AG10803 (cell line): ENCODE measurements at places on chromosomes 7 and 10.

GRCh38 chr7:33725111-33726025, 180.0 kb upstream of the BMPER start:
- no peak for DNase-seq

GRCh38 chr7:37109843-37110242, 338.8 kb downstream of the ELMO1 start:
- no peak for DNase-seq

- no peak for DNase-seq
Measured at GRCh38 chr7:27183682-27184336, 1.2 kb downstream of the HOXA11 start.

DNA sequence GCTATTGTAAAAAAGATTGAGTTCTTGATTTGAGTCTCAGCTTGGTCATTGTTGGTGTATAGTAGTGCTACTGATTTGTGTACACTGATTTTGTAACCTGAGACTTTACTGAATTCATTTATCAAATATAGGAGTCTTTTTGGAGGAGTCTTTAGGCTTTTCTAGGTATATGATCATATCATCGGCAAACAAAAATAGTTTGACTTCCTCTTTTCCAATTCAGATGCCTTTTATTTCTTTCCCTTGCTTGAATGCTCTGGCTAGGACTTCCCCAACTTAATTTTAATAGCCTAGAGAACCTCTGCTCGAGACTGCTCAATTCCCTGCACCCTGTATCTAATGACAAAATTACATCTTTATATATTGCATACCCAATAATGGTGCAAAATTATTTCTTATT, 154.4 kb downstream of the CCDC7 start:
- DNase-seq, result no peak

DNA sequence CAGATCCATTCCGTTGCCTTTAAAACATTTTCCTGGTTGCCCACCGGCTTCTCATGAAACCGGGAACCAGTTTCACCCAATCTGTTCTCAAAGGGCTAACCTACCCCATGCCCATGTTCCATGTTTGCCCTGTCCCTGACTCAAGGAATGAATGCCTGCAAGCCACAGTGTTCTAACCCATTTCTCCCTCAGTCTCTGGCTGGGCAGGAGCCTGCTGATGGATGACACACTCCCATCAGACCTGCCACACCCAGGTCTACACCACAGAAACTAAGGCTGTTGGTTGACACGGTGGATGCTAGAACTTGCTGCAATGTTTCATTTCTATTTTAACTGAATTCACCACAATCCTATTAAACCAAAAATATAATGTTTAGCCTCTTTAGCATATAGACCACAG, 15.6 kb downstream of the CLRN3 start:
- DNase-seq, result no peak

GRCh38 chr10:86579883-86580520, 58.4 kb upstream of the WAPL start:
- DNase-seq, result no peak

GRCh38 chr7:104156842-104157277, 51.0 kb downstream of the ORC5 start:
- peak; percentile 32 for DNase-seq

GRCh38 chr10:16646181-16647059, 124.7 kb upstream of the C1QL3 start:
- DNase-seq, result peak; percentile 26

DNA sequence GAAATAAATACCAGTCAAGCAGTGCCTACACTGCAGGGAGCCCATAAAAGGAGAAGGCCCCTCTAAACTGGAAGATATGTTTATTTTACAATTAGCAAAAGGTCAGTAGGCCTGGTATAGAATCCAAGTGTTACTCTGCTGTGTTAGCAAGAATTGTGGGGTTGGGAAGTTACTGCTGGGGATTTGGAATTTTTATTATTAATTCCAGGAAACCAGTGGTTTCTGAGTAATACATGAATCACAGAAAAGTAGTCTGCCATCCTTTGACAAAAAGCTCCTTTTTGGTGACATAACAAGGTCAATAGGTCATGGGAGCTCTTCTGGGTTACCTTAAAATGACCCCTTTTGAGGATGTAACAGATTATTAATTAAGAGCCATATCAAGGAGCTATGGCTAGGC, 67.4 kb downstream of the ZNF92 start:
- peak; percentile 59 for DNase-seq

GRCh38 chr10:68861253-68861652, 33.9 kb downstream of the STOX1 start:
- DNase-seq, result no peak

DNA sequence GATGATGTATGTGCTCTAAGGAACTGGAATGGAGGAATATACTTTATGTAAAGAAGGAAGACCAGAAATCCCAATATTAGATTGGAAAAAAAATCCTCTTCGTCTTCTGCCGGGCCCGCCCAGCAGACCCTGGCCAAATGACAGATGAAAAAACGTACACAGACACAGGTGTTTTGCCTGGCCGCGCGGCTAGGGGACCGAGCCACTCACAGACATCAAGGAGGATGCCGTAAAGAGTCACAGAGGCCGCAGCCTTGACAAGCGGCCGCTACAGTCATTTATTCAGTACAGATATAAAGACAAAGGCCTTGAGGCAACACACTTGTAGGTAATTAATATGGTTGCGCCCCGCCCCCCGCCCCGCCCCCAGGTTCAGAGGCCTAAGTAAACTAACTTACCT, 594.1 kb downstream of the GRM8 start:
- DNase-seq, result no peak

GRCh38 chr7:49718760-49719159, 54.7 kb upstream of the VWC2 start:
- no peak for DNase-seq

DNA sequence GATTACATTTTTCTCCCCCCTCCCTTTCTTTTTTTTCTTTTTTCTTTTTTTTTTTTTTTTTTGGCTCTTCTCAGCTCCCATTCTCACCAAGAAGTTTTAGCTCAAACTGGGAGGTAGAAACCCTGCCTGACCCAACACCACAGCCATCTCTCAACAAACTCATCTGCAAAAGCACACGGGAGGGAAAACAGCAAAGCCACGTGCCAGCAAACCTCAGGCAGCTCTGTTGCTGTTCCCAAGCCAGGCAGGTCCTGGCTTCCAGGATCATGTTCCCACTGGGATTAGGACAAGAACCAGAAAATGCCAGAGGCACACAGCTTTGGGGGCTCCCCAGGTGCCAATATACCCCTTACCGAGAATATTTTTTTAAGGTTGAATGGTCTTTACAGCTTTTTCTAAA, 56.7 kb downstream of the ITIH5 start:
- DNase-seq, result peak; percentile 51
